ENCODE measurements at places on chromosomes 3 and 15.

GRCh38 chr3:98702166-98702565 is 61.0 kb upstream of the ST3GAL6 start:
- no peak for DNase-seq

- DNase-seq = no peak
These were observed 90.8 kb downstream of the CRTC3 start for GRCh38 chr15:90620379-90621067.

DNA sequence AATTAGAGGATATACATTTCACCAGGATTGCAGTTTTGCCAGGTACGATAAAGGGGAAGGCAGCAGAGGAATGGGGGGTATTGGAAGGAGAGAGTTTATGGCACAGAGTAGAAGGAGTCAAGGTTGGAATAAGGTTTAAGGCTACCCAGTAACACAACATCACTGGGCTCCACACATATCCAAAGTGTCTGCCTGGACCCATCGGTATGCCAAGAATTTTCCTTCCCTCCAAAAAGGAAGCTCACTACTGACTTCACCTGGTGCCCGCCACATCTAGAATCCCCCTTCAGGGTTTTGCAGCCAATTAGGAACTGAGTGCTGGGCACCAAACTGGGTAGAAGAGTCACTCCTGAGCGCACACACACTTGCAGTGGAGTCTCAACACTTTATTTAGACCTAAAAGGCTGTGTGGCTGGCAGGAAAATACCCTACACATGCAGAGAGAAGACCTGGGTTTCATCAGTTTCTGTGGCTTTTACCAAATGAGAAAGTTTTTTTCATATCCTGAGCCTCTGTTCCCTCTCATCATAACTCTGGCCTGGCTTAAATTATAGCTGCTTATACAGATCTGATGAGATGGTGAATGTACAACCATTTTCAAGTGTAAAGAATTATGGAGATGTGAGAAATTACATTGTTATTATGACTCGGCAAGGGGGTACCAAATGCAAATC is 190.8 kb upstream of the LPP start:
- no peak for DNase-seq

DNA sequence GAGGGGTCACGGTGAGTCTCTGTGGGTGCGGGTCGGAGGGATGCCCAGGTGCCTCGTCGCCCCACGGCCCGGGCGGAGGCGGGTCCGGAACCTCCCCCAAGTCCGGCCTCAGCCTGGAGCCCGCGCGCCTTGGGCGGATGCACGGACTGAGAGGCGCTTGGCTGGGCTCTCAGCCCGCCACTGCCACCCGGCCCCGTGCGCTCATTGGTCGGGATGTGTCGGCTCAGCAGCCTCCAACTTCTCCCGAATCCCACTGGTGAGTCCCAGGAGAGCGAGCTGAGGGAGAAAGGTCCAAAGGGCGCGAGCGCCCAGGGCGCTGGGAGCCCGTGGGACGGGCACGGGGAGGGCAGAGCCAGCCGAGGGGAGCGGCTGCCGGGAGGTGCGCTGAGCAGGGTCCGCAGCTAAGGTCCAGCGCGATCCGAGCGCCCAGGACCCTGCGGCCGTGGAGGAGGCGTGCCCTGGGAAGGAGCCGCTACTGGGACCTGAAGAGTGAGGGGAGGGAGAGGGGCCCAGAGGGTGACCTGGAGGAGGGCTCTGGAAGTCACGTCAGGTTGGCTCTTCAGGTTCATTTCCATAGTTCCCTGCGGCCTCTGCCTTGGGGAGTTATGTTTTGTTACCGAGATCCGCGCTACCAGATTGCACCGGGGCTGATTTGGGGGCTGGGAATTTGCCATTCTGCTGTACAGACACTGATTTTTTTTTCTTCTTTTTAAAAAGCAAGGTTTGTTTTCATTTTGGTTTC is at the start of gene MME:
MME (plus strand) TSS at position 574 of the 742 bp plus-strand sequence. CDS start 3,849 bp downstream, outside the sequence.
- no peak for DNase-seq

DNA sequence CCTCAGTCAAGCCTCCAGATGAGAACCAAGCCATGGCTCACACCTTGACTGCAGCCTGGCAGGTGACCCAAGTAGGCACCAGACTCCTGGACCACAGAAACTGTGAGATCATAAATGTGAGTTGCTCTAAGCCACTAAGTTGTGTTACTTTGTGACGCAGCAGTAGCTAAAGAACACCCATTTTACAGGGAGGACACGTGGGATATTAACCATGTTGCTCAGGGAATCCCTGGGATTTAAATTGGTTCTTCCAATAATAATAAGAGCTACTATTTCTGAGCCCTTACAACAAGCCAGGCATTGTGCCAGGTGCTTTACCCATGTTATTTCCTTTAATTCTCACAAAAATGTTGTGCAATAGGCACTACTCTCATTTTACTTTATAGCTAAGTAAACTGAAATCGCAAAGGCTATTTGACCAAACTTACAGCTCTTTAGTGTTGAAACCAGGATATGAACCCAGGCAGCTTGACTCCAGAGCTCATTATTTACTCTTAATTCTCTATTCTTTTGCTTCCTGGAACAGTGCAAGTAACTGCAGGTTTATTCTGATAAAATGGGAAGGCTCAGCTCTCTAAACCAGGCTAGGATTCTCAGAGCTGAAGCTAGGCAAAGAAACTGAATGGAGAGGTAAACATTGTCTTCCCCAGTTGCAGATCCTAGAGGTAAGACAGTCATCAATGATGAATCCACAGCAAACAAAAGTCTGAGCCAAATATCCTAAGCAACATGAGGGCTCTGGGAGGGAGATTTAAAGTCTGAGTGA is 294.4 kb downstream of the KBTBD8 start:
- no peak for DNase-seq

DNA sequence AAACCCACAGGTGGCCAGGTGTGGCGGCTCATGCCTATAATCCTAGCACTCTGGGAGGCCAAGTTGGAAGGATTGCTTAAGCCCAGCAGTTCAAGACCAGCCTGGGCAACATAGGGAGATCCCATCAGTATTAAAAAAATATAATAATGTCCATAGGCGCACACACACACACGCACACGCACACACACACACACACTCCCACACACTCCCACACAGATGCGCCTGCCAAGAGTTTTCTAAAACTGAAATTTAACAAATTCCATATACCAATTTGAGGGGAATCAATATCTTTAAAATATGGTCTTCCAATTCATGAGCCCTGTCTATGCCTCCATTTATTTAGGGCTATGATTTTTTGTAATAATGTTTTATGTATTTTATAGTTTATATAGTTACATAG is 17.0 kb downstream of the SHISA5 start:
- DNase-seq = no peak

DNA sequence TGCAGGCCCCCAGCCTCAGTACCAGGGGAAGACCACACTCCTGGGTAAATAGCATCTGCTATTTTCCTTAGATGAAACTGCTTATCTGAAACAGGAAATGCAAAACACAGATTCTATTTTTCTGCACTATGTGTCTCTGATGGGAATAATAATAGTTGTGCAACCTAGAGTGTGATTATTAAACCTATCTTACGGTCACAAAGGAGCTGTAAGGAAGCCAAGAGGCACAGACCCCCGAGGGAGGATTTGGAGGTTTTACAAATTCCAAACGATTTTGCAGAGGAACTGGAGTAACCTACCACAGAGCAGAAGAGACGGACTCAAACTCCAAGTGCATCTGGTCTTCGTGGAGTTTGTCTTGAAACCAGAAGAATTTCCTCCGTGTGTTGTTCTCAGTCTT is 14.1 kb upstream of the APOD start:
- DNase-seq = no peak
